ENCODE measurements at places on chromosomes 12 and 14. TPM values are rescaled to one million over a fixed set of nuclear protein-coding genes. Genes with fewer than 3 reads are reported as not detected.

GRCh38 chr12:2854669-2855453, 2.0 kb downstream of the TEX52 start:
- DNase-seq = no peak
- H3K27me3 ChIP-seq = no peaks in the 10 kb centered on the region
- no peak overlapping the region for H3K4me3 ChIP-seq
- no peak overlapping the region for H3K27ac ChIP-seq

DNA sequence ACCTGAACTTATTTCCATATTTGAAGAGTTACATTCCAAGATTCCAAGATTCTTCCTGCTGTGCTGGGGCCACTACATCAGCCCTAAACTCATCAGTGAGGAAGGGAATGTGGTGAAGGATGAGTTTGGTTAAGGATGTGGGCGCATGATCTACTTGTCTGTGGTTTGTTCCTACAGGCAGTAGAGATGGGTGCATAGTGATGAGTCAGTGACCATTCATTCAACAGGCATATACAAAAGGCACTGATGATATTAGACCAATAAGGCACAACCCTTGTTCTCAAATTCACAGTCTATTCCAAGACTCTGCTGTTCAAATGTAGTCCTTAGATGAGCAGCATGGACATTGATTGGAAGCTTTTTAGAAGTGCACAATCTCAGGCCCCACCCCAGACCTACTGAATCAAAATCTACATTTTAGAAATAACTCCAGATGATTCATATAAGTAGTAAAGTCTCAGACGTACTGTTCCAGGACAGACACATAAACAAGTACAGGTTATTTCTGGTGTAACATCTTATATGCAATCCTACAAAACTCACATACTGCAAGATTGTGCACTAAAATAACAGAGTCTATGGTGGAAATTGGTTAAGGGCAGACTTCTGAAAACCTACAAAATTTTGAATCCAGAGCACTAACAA, 47.7 kb upstream of the MAP3K9 start:
- no peak overlapping the region for H3K4me3 ChIP-seq
- DNase-seq = no peak
- no peaks in the 10 kb centered on the region for H3K27me3 ChIP-seq
- no peak overlapping the region for H3K27ac ChIP-seq
- no peaks in the 10 kb centered on the region for H3K36me3 ChIP-seq

- H3K27ac ChIP-seq = no peak overlapping the region
- H3K4me1 ChIP-seq = peaks cover 3% of the 10 kb centered on the region
- DNase-seq = no peak
- no peaks in the 10 kb centered on the region for H3K36me3 ChIP-seq
Observed at GRCh38 chr14:104132981-104133380, 5.4 kb upstream of the KIF26A start.

DNA sequence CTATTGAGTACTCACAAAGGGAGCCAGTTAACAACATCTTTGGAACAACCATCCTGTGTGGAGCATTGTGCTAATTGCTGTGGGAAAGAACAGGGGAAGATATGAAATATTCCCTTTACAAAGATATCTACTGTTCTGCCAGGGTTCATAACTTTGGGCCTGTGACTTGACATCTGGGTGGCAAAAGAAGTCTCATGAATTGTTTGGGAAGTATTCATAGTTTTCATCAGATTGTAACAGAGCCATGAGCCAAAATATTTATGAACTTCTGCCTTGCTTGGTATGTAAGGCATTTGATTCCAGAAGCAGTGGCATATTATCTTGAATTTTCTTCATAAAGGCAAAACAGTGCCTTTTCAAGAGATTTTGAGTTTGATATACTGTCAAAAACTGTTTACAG, 816.2 kb downstream of the DIO2 start:
- H3K4me1 ChIP-seq = no peaks in the 10 kb centered on the region
- DNase-seq = no peak
- H3K36me3 ChIP-seq = no peaks in the 10 kb centered on the region
- H3K4me3 ChIP-seq = no peak overlapping the region

- DNase-seq = no peak
- H3K27ac ChIP-seq = no peak overlapping the region
- H3K4me1 ChIP-seq = no peaks in the 10 kb centered on the region
- H3K36me3 ChIP-seq = no peaks in the 10 kb centered on the region
- no peak overlapping the region for H3K4me3 ChIP-seq
Observed at GRCh38 chr12:104750061-104750460, 208.0 kb downstream of the SLC41A2 start.

- no peak for DNase-seq
- peaks cover 5% of the 10 kb centered on the region for H3K4me1 ChIP-seq
- H3K36me3 ChIP-seq = no peaks in the 10 kb centered on the region
- peak overlapping the region; percentile 66 for H3K27ac ChIP-seq
- no peaks in the 10 kb centered on the region for H3K27me3 ChIP-seq
Observed at GRCh38 chr14:61264651-61265050, 16.5 kb downstream of the TMEM30B start.

DNA sequence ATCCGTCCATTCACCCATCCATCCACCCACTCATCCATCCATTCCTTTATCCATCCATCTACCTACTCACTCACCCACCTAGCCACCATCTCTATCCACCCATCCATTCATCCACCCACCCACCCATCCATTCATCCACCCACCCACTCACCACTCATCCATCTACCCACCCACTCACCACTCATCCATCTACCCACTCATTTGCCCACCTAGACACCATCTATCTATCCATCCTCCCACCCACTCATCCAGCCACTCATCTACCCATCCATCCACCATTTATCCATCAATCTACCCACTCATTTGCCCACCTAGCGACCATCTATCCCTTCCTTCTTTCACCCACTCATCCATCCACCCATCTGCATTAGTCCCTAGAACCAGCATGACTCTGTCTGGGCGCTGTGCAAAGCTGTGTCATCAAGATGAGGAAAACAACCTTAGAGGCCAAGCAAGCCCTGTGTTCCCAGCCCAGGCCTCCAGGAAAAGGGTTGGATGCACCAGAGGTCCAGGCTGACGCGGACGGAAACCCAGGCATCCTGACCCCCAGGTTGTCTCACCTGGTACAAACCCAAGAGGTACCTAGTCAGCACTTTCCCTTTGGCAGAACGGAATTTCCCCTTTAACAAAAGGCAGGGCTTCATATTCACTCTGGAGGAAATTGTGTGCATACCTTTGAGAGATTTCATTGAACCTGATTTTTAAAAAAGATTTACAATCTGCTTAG, 73.7 kb downstream of the NOC4L start:
- no peaks in the 10 kb centered on the region for H3K4me1 ChIP-seq
- no peak overlapping the region for H3K27ac ChIP-seq
- H3K36me3 ChIP-seq = no peaks in the 10 kb centered on the region
- no peak for DNase-seq
- H3K4me3 ChIP-seq = no peak overlapping the region

- H3K27ac ChIP-seq = no peak overlapping the region
- no peak overlapping the region for H3K4me3 ChIP-seq
- DNase-seq = no peak
- no peaks in the 10 kb centered on the region for H3K4me1 ChIP-seq
- H3K36me3 ChIP-seq = no peaks in the 10 kb centered on the region
- H3K27me3 ChIP-seq = no peaks in the 10 kb centered on the region
Observed at GRCh38 chr12:104314242-104314614, 10.7 kb downstream of the EID3 start.

GRCh38 chr14:32017587-32017986, 59.5 kb upstream of the ARHGAP5 start:
- peaks cover 6% of the 10 kb centered on the region for H3K4me1 ChIP-seq
- no peak overlapping the region for H3K4me3 ChIP-seq
- no peaks in the 10 kb centered on the region for H3K36me3 ChIP-seq
- H3K27ac ChIP-seq = no peak overlapping the region
- DNase-seq = no peak
- H3K27me3 ChIP-seq = no peaks in the 10 kb centered on the region

DNA sequence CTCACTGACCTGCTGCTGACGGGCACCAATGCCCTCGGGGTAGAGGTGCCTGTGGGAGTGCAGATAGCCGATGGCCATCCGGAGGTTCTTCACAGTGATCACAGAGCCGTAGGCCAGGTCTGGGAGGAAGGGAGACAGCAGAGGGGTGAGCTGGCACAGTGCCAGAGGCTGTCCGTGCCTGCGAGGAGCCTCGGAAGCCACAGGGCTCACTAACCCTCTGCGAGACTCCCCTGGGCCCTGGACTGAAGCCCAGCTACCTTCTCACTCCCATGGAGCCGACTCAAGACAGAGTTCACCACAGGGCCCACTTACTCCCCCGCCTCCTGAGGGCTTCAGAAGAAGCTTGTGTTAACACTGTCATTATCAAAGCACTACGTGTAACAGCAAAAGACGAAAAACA, 24.5 kb downstream of the POMT2 start:
- peak; percentile 91 for DNase-seq
- no peak overlapping the region for H3K4me3 ChIP-seq
- no peaks in the 10 kb centered on the region for H3K27me3 ChIP-seq

DNA sequence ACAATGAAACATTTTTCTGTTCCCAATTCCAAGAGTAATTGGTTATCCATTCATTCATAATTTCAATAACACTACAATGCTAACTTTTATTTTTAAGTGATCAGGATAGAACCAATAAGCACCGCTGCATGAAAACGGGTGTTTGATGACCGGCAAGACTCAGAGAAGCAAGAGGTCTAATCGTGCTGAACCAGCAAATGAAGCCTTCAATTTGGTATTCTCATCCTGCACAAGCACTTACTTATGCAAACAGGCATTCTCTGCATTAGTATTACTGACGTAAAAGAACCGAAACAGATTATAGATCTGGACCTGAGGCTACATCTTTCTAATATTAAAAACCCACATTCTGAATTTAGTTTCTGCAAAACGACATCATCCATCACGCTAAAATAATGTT, 67.7 kb downstream of the RBM19 start:
- no peak overlapping the region for H3K27ac ChIP-seq
- H3K4me1 ChIP-seq = no peaks in the 10 kb centered on the region

DNA sequence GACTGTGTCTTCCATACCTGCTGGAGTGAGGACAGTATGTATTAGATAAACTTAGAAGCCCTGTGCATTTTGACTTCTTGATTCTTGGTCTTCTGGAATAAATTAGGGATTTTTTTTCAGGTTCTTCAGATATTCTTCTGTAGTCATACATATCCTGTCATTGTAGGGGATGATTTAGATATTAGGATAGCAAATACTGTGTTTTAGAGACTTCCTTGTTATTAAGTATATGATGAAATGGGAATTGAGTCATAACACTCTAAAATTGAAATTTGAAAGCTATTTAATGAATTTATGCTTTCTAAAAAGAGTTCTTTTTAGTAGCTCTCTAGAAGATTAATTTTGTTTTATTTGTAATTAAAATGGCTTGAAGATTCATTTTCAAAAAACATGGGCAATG, 371.5 kb upstream of the RGS6 start:
- DNase-seq = no peak
- H3K36me3 ChIP-seq = no peaks in the 10 kb centered on the region
- no peak overlapping the region for H3K4me3 ChIP-seq
- H3K27ac ChIP-seq = no peak overlapping the region
- no peaks in the 10 kb centered on the region for H3K4me1 ChIP-seq

DNA sequence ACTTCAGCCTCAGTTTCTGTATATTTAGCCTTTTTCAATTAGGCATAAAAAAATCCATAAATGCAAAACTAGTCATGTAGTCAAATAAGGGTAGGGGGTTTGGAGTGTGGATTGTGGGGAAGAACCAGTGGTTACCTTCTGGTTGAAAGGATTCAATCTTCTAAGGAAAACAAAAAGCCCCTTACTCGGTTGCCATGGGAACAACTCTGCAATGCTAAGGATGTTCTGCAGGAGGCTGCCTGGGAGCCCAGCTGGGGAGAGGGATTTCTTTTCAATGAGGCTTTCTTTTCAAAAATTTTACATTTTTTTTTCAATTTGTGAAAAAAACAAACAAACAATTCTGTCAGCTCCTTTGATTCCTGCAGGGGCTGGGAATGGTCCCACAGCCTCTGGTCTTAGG, 67.2 kb downstream of the SLC8A3 start:
- H3K4me3 ChIP-seq = no peak overlapping the region
- no peaks in the 10 kb centered on the region for H3K27me3 ChIP-seq
- no peaks in the 10 kb centered on the region for H3K4me1 ChIP-seq
- no peak for DNase-seq
- no peak overlapping the region for H3K27ac ChIP-seq

DNA sequence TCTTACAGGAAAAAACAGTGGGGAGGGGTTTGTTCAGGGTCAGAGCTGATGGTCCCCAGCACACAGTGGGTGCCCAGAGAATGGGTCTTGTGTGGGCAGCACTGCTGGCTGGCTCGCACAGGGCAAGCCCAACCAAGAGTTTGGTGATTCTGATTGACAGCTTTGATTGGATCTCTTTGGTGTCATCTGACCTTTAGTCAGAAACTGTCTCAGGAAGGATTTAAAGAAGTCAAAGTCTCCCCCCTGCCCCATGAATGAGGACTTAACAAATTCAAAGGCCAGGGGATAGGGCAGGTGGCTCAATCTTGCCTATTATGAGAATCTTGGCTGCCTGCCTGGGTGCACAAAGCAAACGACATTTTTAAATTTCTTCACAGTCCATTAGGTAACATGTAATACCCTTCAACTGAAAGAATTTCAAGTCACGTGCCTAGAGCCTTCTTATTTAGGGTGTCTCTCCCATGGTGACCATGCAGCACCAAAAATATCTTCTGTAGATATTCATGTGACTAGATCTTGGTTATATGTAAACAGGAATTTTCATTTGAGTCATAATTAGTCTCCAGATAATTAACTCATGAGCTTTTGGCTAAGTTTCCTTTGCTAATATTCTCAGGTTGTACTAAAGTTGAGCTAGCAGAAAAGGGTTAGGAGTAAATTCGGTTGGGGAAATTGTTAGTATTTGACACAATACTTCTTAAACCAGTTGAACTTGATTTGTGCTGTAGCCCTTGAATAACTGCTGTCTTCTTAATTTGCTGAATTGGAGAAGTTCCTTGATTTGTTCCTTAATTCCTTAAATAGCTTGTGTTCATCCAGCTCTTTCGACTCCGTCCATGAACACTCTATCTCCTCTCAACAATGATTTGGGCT, 54.5 kb upstream of the HECTD1 start:
- no peak overlapping the region for H3K4me3 ChIP-seq
- no peaks in the 10 kb centered on the region for H3K27me3 ChIP-seq
- peak overlapping the region; percentile 1 for H3K27ac ChIP-seq
- no peaks in the 10 kb centered on the region for H3K36me3 ChIP-seq

DNA sequence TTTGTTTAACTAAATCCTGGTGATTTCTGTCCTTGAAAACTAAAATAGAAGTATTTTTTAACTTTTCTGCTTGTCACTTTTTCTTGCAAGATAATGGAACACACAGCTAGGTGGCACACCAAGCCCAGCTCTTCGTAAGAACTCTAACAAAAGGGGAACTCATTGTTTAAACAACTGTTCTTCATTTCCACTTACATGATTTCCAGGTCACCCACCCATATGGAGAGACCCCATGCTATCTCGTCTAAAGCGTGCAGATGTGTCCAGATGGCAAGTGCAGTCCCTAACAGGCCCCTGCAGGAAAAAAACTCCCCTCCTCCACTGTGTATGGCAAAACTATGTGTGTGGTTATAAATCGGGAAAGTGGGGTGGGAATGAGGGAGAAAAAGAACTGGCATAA, 43.3 kb upstream of the NT5DC3 start:
- no peaks in the 10 kb centered on the region for H3K36me3 ChIP-seq
- H3K4me1 ChIP-seq = no peaks in the 10 kb centered on the region
- no peak overlapping the region for H3K4me3 ChIP-seq
- no peaks in the 10 kb centered on the region for H3K27me3 ChIP-seq

GRCh38 chr14:104658325-104658712, 31.1 kb upstream of the INF2 start:
- no peaks in the 10 kb centered on the region for H3K36me3 ChIP-seq
- no peak overlapping the region for H3K4me3 ChIP-seq
- no peaks in the 10 kb centered on the region for H3K27me3 ChIP-seq
- no peak for DNase-seq
- H3K4me1 ChIP-seq = no peaks in the 10 kb centered on the region

The DAO gene
- total RNA-seq = 0.79 TPM

The SLC4A8 gene
- 63.7 TPM for total RNA-seq

The CLEC4E gene
- total RNA-seq = 3.2 TPM

All from testis (tissue), 5 donors.